CD4-positive, alpha-beta memory T cell (primary cell): ENCODE measurements at places on chromosomes 3 and 15. TPM values are rescaled to one million over a fixed set of nuclear protein-coding genes. Genes with fewer than 3 reads are reported as not detected.

DNA sequence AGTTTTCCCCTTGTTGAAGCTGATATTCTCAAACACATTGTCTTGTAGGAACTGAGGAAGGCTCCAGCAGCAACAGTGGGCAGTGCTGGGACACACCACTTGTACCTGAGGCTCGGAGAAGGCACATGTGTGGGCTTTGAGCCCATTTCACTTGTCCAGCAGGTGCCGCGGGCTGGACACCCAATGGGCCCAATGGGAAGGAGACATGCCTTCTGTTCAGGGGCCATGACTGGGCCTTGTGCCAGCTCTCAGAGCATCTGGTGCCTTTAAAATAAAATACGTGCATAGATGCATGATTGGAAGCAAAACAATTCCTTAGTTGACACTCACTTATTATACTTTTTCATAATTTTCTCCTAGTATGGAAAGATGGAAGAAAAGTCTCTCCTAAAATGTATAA is 334.2 kb downstream of the KLF13 start:
- no peaks in the 10 kb centered on the region for H3K4me1 ChIP-seq
- H3K36me3 ChIP-seq, result no peaks in the 10 kb centered on the region
- H3K27ac ChIP-seq, result no peak overlapping the region
- H3K27me3 ChIP-seq, result no peaks in the 10 kb centered on the region

DNA sequence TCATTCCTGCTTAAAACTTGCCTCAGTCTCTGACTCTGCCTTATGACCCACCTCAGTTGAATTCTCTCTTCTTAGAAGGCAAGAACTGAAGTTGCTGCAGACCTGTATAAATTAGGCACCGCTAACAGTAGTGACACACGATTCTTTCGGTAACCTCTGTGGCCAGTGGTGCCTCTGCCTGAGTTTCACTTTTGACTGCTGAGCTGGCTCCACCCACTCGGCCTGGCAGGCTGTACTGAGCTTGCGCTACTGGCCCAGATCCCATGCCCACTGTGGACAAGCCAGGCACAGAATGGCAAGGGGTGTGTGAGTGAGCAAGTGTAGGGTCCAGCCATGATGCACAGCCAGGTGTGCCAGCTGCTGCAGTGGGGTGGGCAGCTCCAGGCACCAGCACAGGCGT is 19.1 kb upstream of the EIF1B start:
- no peaks in the 10 kb centered on the region for H3K27me3 ChIP-seq
- DNase-seq, result no peak
- H3K27ac ChIP-seq, result no peak overlapping the region
- no peaks in the 10 kb centered on the region for H3K4me1 ChIP-seq

GRCh38 chr3:70075101-70075500 is 75.6 kb downstream of the SAMMSON start:
- no peak for DNase-seq
- no peak overlapping the region for H3K4me3 ChIP-seq
- no peaks in the 10 kb centered on the region for H3K4me1 ChIP-seq
- H3K27me3 ChIP-seq, result no peaks in the 10 kb centered on the region
- no peak overlapping the region for H3K27ac ChIP-seq

CCR4 gene
- total RNA-seq, result 99.6 TPM

GRCh38 chr3:54875596-54876268 is 52.1 kb downstream of the LRTM1 start:
- H3K27ac ChIP-seq, result no peak overlapping the region
- no peaks in the 10 kb centered on the region for H3K4me1 ChIP-seq
- H3K36me3 ChIP-seq, result no peaks in the 10 kb centered on the region
- no peaks in the 10 kb centered on the region for H3K27me3 ChIP-seq
- no peak for DNase-seq

GRCh38 chr3:159859836-159860235 is 128.8 kb upstream of the IL12A start:
- no peaks in the 10 kb centered on the region for H3K4me1 ChIP-seq
- H3K4me3 ChIP-seq, result no peak overlapping the region
- H3K27me3 ChIP-seq, result peaks cover 3% of the 10 kb centered on the region
- H3K27ac ChIP-seq, result no peak overlapping the region
- no peaks in the 10 kb centered on the region for H3K36me3 ChIP-seq
- no peak for DNase-seq

GRCh38 chr3:20008646-20009045 is 3.4 kb downstream of the PP2D1 start:
- no peaks in the 10 kb centered on the region for H3K27me3 ChIP-seq
- DNase-seq, result no peak
- no peak overlapping the region for H3K27ac ChIP-seq
- H3K36me3 ChIP-seq, result no peaks in the 10 kb centered on the region
- no peak overlapping the region for H3K4me3 ChIP-seq

GRCh38 chr15:39028069-39028468 is 463.5 kb upstream of the RASGRP1 start:
- DNase-seq, result no peak
- no peaks in the 10 kb centered on the region for H3K36me3 ChIP-seq
- no peaks in the 10 kb centered on the region for H3K4me1 ChIP-seq
- H3K27me3 ChIP-seq, result no peaks in the 10 kb centered on the region

C3orf85 gene
- not detected for total RNA-seq

DNA sequence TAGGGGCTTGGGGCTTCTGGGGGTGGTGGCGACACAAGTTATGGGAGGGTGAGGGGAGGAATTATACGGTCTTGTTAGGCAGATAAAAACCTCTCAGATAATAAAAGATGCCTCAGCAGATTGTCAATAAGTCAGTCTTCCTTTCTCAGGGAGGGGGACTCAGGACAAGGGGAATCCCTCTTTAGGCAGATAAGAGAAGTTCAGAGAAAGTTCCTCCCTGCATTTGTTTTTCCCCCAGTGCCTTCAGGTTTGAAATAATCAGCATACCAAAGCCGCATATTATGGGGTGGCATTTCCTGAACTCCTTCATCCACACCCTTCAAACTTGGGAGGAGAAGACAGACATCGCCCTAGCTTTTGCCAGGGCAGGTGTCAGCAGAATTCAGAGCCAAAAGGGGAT is 8.5 kb downstream of the PPCDC start:
- H3K4me3 ChIP-seq, result no peak overlapping the region
- H3K27me3 ChIP-seq, result no peaks in the 10 kb centered on the region
- DNase-seq, result no peak
- peaks cover 8% of the 10 kb centered on the region for H3K4me1 ChIP-seq
- H3K36me3 ChIP-seq, result peaks cover 7% of the 10 kb centered on the region

DNA sequence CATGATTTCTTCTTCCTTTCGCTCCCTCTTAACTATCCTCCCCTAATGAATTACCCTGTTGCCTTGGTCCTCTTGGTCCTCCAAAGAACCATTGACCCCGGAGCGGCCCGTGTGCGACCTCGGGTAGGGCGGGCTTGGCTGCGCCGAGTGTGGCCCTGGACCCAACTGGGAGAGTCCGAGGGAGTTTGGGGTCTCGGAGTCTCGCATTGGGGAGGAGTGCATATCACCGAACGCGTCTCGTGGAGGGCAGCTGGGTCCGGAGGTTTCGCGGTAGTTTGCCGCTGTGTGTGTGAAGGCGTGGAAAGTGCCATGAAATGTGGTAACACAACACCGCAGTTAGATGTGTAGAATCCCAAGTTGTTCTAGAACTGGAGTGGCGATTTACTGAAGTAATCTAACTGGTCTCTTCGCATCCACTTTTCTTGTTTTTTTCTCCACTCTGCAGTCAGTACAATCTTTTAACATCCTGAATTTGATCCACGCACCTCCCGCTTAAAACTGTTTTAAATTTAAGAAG is 363 bp downstream of the GTF2E1 start:
- peaks cover 5% of the 10 kb centered on the region for H3K36me3 ChIP-seq
- DNase-seq, result no peak
- H3K27ac ChIP-seq, result peak overlapping the region; percentile 98
- no peaks in the 10 kb centered on the region for H3K27me3 ChIP-seq
- H3K4me1 ChIP-seq, result peaks cover 31% of the 10 kb centered on the region

PLA2G4F gene
- total RNA-seq, result not detected

DNA sequence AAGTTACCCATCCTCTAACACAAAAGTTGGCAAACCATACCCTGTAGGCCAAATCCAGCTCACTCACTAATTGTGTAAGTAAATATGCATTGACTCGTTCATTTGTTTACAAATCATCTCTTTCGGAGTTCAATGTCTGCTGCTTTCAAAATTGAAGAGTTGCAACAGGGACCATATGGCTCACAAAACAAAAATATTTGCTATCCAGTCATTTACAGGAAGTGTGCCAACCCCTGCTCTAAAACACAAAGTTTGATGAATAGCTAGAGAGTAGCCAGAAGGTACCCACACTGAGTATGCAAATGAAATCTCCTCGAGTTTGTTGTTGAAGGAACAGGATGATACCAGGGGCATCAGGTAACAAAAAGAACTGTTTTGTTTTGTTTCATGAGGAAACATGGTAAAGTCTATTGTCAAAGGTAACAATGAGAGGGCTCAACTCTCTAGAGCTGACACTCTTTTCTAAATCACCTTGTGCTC is 236.2 kb upstream of the THBS1 start:
- H3K4me1 ChIP-seq, result no peaks in the 10 kb centered on the region
- no peaks in the 10 kb centered on the region for H3K36me3 ChIP-seq
- no peak overlapping the region for H3K4me3 ChIP-seq
- no peak overlapping the region for H3K27ac ChIP-seq

DNA sequence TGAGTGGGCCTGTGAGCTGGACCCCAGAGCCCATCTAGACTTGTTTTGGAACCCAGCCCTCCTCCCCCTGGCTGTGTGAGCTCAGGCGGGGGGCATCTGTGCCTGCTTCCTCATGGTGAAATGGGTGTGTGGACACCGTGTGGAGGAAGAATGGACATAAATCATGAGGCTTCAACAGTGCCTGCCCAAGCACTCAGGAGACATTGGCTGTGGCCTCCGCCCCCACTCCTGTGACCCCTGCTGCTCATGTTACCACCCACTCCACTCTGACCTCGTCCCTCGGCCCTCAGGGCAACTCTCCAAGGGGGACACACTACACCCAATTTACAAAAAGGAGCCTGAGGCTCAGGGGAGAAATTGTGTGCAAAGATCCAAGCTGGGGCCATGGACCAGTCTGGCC is 16.6 kb downstream of the TPRA1 start:
- H3K27ac ChIP-seq, result no peak overlapping the region
- no peak for DNase-seq
- peaks cover 9% of the 10 kb centered on the region for H3K4me1 ChIP-seq
- H3K4me3 ChIP-seq, result no peak overlapping the region
